ENCODE measurements at places on chromosomes 11 and 22. TPM values are rescaled to one million over a fixed set of nuclear protein-coding genes. Genes with fewer than 3 reads are reported as not detected.

The FSHB gene
- polyA plus RNA-seq, result not detected

The HBB gene
- polyA plus RNA-seq, result not detected

The OR5D13 gene
- not detected for polyA plus RNA-seq

The TSGA10IP gene
- polyA plus RNA-seq, result 0.53 TPM

The PAX6 gene
- 72.6 TPM for polyA plus RNA-seq

The ST14 gene
- polyA plus RNA-seq, result not detected

The HEPN1 gene
- not detected for polyA plus RNA-seq

The CYTH4 gene
- polyA plus RNA-seq, result not detected

The OR2AT4 gene
- not detected for polyA plus RNA-seq

The CALCB gene
- not detected for polyA plus RNA-seq

The UFD1 gene
- polyA plus RNA-seq, result 58.3 TPM

The THY1 gene
- polyA plus RNA-seq, result 98.3 TPM

The CABP4 gene
- not detected for polyA plus RNA-seq

All from neural cell (in vitro differentiated cells).